Gastrocnemius medialis (tissue), 4 donors: ENCODE measurements at places on chromosomes 6 and 20. TPM values are rescaled to one million over a fixed set of nuclear protein-coding genes. Genes with fewer than 3 reads are reported as not detected.

The LTB gene
- not detected for total RNA-seq

The LKAAEAR1 gene
- not detected for total RNA-seq

The PROKR2 gene
- total RNA-seq, result not detected

- no peaks in the 10 kb centered on the region for H3K27me3 ChIP-seq
- no peaks in the 10 kb centered on the region for H3K4me1 ChIP-seq
- no peak overlapping the region for H3K27ac ChIP-seq
- DNase-seq, result no peak
- H3K4me3 ChIP-seq, result no peak overlapping the region
Measured at GRCh38 chr6:113112086-113112485, 745.1 kb upstream of the MARCKS start.

DNA sequence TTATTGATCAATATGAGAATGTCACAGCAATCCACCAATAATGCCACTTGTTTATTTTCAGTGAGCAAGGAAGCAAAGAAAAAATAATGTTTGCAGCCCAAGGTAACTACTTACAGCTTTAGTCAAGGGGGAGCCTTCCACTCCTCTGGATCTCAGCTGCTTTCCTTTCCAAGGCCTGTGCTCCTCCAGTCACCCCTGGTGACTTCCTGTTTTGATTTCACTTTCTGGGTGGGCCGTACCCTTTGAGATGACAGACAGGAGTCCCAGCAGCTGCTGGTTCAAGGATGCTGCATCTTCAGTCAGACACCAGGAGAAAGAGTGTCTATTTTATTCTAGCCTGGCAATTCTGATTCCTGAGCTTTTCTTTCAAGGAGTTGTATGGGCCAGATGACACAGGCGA, 5.6 kb upstream of the VNN2 start:
- no peak overlapping the region for H3K27ac ChIP-seq
- H3K27me3 ChIP-seq, result no peaks in the 10 kb centered on the region
- DNase-seq, result no peak
- no peak overlapping the region for H3K4me3 ChIP-seq
- no peaks in the 10 kb centered on the region for H3K4me1 ChIP-seq

- H3K27me3 ChIP-seq, result no peaks in the 10 kb centered on the region
- H3K4me3 ChIP-seq, result no peak overlapping the region
- peaks cover 2% of the 10 kb centered on the region for H3K4me1 ChIP-seq
Measured at GRCh38 chr6:131756039-131756438, 45.2 kb upstream of the CTAGE9 start.

- no peaks in the 10 kb centered on the region for H3K4me1 ChIP-seq
- H3K27me3 ChIP-seq, result peaks cover 96% of the 10 kb centered on the region
- H3K27ac ChIP-seq, result no peak overlapping the region
- H3K4me3 ChIP-seq, result no peak overlapping the region
Measured at GRCh38 chr6:28785962-28786679, 137.7 kb downstream of the TRIM27 start.

- no peaks in the 10 kb centered on the region for H3K27me3 ChIP-seq
- peak; percentile 97 for DNase-seq
- peak overlapping the region; percentile 95 for H3K27ac ChIP-seq
- no peak overlapping the region for H3K4me3 ChIP-seq
- peaks cover 85% of the 10 kb centered on the region for H3K4me1 ChIP-seq
Measured at GRCh38 chr20:57437672-57438330, 46.6 kb downstream of the RBM38 start.

GRCh38 chr6:163398115-163398514, 16.4 kb upstream of the QKI start:
- no peak overlapping the region for H3K27ac ChIP-seq
- H3K27me3 ChIP-seq, result no peaks in the 10 kb centered on the region
- H3K4me1 ChIP-seq, result peaks cover 14% of the 10 kb centered on the region
- no peak for DNase-seq
- H3K36me3 ChIP-seq, result no peaks in the 10 kb centered on the region
- no peak overlapping the region for H3K4me3 ChIP-seq

- H3K4me1 ChIP-seq, result peaks cover 26% of the 10 kb centered on the region
- H3K27ac ChIP-seq, result peak overlapping the region; percentile 80
- DNase-seq, result no peak
Measured at GRCh38 chr6:157186785-157187181, 136.5 kb downstream of the TMEM242 start.

DNA sequence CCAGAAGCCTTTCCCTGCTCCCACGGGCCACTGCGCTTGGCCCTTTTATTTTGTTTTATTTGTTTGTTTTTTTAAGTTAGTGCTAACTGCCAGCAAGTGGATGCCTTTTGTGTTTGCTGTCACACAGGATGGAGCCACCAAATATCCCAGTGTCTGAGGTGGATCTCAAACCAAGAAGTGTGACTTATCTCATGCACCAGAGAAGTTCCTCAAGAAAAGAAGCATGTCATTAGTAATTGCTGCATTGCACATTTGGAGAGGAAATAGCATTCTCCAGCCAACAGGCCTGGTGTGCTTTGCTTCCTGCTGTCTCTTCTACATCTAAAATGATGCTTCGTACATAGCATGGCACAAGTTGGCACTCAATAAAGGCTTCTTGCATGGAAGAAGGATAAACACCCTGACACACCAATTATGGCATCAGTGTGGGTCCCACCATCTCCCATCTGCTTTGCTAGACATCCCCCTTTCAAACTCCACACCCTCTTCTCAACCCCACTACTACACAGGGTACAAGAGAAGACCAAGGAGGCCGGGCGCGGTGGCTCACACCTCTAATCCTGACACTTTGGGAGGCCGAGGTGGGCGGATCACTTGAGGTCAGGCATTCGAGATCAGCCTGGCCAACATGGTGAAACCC, 1.9 kb upstream of the ATP9A start:
- H3K4me1 ChIP-seq, result no peaks in the 10 kb centered on the region
- no peaks in the 10 kb centered on the region for H3K36me3 ChIP-seq

DNA sequence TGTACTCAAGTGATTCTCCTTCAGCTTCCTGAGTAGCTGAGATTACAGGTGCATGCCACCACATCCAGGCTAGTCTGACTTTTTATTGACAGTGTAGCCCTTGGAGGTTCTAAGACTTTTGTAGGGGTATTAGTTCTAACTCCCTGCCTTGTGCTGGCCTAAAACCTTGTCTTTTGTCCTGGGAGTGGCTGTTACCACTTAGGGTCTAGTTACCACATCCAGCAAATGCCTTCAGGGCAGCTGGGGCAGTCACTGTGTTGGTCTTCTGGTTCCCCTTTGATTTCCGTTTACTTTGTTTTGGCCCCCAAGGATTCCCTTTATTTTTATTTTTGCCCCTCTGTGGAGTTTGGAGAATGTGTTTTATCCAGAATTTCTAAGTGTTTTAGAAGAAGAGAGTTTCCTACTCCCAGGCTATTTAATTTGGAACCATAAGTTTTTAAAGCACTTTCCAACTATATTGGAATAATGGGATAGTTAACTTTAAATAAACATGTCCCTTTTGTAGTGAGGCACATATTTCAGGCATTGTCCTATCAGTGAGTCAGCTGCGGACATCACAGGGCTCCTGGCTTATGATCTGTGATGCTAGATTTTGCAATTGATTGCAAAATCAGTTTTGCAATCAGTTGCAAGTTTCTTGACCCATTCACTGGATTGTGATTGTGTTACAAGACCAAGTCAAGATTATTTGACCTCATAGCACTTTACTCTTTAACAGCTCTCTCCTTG, 25.0 kb downstream of the IL22RA2 start:
- no peak overlapping the region for H3K4me3 ChIP-seq
- H3K36me3 ChIP-seq, result no peaks in the 10 kb centered on the region
- peak; percentile 35 for DNase-seq
- peak overlapping the region; percentile 44 for H3K27ac ChIP-seq
- no peaks in the 10 kb centered on the region for H3K27me3 ChIP-seq

DNA sequence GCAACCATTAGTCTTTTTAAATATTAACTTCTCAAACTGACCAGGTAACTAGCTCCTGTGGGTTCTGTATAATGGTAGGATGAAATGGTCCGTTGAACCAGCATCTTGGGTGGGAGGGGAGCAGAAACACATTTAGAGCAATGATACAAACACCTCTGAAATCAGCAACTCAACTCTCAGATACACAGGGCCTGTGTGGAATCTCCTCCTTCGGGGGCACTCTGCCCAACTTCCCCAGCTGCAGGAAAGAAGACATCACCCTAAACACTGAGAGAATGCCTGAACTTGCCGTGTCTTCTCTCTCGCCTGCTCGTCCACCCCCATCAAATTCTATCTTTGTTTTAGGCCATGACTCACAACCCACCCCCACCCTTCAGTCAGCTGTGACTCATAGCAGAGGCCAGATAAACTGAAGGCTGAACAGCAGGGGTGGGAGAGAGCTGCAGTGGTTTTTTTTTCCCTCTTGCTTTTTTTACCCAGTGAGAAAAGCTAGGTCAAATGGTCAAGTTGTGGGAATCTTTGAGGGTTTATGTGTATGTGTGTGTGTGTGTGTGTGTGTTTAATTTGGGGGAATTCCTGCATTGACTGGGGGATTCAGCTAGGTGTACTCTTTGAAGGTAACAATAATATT, 593.4 kb upstream of the JAG1 start:
- peaks cover 5% of the 10 kb centered on the region for H3K4me1 ChIP-seq
- no peak for DNase-seq
- no peaks in the 10 kb centered on the region for H3K36me3 ChIP-seq
- no peak overlapping the region for H3K4me3 ChIP-seq
- no peak overlapping the region for H3K27ac ChIP-seq

GRCh38 chr6:28351493-28351925, 1.8 kb downstream of the ZKSCAN3 start:
- peak overlapping the region; percentile 91 for H3K4me3 ChIP-seq
- peak overlapping the region; percentile 23 for H3K27ac ChIP-seq
- H3K36me3 ChIP-seq, result no peaks in the 10 kb centered on the region
- H3K27me3 ChIP-seq, result no peaks in the 10 kb centered on the region
- no peak for DNase-seq

GRCh38 chr6:20771409-20771808, 237.2 kb downstream of the CDKAL1 start:
- peaks cover 15% of the 10 kb centered on the region for H3K4me1 ChIP-seq
- no peak overlapping the region for H3K4me3 ChIP-seq
- no peaks in the 10 kb centered on the region for H3K36me3 ChIP-seq
- no peaks in the 10 kb centered on the region for H3K27me3 ChIP-seq
- DNase-seq, result no peak

DNA sequence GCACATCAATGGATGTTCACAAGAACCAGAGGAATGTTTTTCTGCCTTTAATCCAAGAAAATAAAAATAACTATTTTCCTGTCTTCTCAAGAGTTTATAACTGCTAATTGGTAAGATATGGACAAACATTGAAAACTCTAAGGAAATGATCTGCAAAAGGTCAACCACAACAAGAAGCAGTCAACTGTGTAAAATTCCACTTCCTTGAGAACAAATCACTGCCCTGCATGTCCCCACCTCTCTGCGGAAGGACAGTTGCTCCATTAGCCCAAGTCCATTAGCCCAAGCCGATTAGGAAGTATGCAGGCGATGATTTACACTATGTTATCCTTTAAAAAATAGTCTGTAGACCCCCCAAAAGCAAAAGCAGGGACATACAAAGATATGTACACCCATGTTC, 27.6 kb downstream of the SLC22A23 start:
- H3K4me1 ChIP-seq, result peaks cover 18% of the 10 kb centered on the region
- no peak overlapping the region for H3K4me3 ChIP-seq
- no peak overlapping the region for H3K27ac ChIP-seq

- H3K4me1 ChIP-seq, result no peaks in the 10 kb centered on the region
- no peak for DNase-seq
- no peak overlapping the region for H3K27ac ChIP-seq
- H3K36me3 ChIP-seq, result no peaks in the 10 kb centered on the region
Measured at GRCh38 chr20:53517146-53517545, 76.5 kb downstream of the ZNF217 start.

- DNase-seq, result no peak
- H3K36me3 ChIP-seq, result no peaks in the 10 kb centered on the region
- H3K4me3 ChIP-seq, result no peak overlapping the region
- H3K27me3 ChIP-seq, result no peaks in the 10 kb centered on the region
- H3K27ac ChIP-seq, result peak overlapping the region; percentile 81
Measured at GRCh38 chr6:2756241-2756640, 5.5 kb upstream of the MYLK4 start.
